ENCODE measurements at places on chromosomes 5 and 9.

- DNase-seq, result no peak
Measured at GRCh38 chr5:1133510-1134201, 21.8 kb upstream of the SLC12A7 start.

- no peak for DNase-seq
Measured at GRCh38 chr5:69279517-69279916, 44.8 kb downstream of the CDK7 start.

DNA sequence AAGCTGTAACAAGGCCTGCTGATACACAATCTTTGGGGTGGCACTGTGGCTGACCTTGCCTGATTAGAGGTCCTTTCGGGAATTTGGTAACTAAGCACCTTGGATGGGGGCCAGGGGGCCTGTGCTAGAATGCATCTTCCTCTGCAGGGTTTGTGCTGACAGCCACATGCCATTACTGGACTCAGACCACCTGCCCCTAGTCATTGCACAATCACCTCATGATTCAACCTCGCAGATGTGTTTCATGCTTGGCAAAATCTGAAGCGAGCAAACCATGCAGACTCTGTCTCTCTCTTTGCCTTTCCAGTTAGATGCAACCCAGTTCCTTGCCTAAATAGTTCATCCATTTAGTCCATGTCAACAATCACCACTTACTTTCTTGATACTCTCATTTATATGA lies 96.5 kb upstream of the ERCC6L2 start:
- DNase-seq, result no peak

- DNase-seq, result no peak
Measured at GRCh38 chr5:113217619-113218184, 217.1 kb downstream of the TSSK1B start.

GRCh38 chr9:89814340-89815040 lies 209.7 kb downstream of the GADD45G start:
- peak; percentile 68 for DNase-seq

DNA sequence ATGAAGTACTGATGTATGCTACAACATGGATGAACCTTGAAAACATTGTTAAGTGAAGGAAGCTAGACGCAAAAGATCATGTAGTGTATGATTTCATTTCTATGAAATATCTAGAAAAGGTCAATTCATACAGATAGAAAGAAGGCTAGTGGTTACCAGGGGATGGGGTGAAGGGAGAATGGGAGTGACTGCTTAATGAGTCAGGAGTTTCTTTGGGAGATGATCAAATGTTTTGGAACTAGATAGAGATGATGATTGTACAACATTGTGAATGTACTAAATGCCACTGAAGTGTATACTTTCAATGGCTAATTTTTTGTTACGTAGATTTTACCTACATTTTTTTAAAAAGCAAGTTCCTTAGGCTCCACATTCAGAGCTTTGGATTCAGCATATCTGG lies 14.9 kb upstream of the DELE1 start:
- no peak for DNase-seq

GRCh38 chr9:87765521-87765920 lies 39.6 kb downstream of the CTSL start:
- no peak for DNase-seq

DNA sequence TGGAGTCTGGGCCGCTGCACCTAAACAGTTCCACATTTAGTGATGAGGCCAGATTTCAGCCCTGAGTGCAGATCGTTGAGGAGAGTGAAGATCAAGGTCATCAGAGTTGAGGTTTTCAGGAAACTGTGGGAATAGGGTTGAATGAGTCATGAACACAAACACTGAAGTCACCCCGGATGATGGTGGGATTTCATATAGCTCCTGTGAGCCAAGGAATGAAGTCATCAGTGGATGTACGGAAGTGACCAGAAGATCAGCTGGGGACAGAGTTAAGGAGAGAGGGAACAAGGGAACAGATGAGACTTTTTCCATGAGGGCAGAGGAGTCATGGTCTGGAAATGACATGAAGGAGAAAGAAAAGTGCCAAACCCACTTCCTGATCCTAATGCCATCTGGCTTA lies 36.5 kb downstream of the PALM2AKAP2 start:
- peak; percentile 57 for DNase-seq

All from suppressor macrophage (primary cell).